ENCODE measurements at places on chromosomes 11 and 22. TPM values are rescaled to one million over a fixed set of nuclear protein-coding genes. Genes with fewer than 3 reads are reported as not detected.

Gene LRRC56
- 2.1 TPM for total RNA-seq

Gene APOBEC3B
- total RNA-seq: 2.2 TPM

Gene SORL1
- 20.8 TPM for total RNA-seq

Gene FAM180B
- 1.4 TPM for total RNA-seq

Gene IFITM10
- total RNA-seq: 0.31 TPM

Gene CNIH2
- total RNA-seq: 1.7 TPM

Gene FGF4
- not detected for total RNA-seq

Gene NECTIN1
- 32.4 TPM for total RNA-seq

Gene CBLIF
- total RNA-seq: not detected

Measured in tongue (tissue), 3 donors.